ENCODE measurements at places on chromosomes 2 and 18.
A peak's percentile ranks its signal among the peaks of the same experiment; 100 is the strongest.

- DNase-seq, result no peak
These were observed 407.6 kb downstream of the DSEL start for GRCh38 chr18:67108894-67109293.

- no peak for DNase-seq
These were observed 12.3 kb downstream of the DDX1 start for GRCh38 chr2:15603948-15604347.

DNA sequence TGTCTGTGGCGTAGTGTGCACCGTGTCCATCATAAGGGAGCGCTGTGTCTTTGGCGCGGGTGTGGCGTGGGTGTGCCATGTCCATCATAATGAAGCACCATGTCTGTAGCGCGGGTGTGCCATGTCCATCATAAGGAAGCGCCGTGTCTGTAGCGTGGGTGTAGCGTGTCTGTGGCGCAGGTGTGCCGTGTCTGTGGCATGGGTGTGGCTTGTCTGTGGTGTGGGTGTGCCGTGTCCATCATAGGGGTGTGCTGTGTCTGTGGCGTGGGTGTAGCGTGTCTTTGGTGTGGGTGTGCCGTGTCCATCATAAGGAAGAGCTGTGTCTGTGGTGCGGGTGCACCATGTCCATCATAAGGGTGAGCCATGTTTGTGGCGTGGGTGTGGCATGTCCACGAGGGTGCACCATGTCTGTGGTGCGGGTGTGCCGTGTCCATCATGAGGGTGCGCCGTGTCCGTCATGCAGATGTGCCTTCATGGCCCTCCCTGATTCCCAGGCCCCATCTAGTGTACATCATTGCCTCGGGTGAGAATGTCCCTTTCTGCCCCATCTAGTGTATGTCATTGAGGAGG, 275.0 kb downstream of the GBX2 start:
- DNase-seq, result no peak

GRCh38 chr2:159790323-159790722, 7.7 kb downstream of the CD302 start:
- no peak for DNase-seq

DNA sequence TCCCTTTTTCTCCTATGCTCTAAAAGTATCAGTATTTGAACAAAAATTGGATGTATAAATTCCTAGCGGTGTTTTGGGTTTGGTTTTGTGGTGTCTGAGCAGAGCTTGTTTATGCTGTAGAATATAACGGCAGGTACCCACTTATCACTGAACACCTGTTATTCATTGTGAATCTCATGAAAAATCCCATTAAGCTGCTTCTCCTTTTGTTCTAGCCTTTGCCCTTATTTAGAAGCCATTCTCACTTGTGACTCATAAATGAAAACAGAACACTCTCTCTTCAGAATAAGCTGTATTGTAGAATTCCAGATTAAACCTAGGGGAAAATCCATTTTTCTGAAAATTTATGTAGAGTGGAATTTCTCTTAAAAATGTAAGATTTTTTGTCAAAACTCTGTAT, 104.0 kb downstream of the PRPF40A start:
- peak; percentile 63 for DNase-seq

- no peak for DNase-seq
These were observed 455.3 kb downstream of the MEIS1 start for GRCh38 chr2:66890166-66890742.

- peak; percentile 99 for DNase-seq
These were observed at the start of gene IFT172 for GRCh38 chr2:27489498-27490397. Gene IFT172, minus strand, starts transcription at chr2:27489743. Its CDS starts 90 bp downstream, at chr2:27489653.

DNA sequence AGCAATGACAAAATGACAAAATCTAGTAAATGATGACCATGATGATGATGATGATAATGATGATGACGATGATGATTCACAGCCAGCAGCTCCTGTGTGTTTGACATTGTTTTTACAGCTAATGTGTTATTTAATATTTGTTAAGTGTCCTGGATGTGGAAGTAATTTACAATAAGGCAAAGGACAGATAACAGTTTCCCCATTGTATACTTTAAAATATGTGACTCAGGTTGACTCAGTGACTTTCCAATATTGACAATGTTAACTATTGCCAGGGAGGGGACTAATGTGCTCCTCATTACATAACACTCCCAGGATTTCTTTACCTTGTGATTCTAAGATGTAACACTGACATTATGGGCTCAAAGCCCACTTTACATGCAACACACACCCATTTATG, 602.2 kb downstream of the FBXO15 start:
- DNase-seq, result no peak

DNA sequence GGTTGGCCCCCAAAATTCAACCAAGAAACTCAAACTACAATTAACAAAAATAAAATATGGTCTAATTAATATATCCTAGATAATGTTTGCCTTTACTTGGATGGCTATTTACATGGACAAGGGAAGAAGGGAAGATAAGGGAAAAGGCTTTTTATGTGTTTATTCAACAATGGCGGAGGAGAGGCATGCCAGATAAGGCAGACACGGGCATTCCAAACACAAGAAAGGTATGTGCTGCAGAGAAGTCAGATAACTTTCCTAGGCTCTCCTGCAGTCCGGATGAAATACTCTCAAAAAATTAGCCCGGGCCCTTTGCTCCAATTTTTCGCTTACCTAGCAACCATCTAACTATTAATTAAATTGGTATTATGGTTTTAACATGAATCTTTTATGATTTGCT, 5.1 kb upstream of the TTR start:
- no peak for DNase-seq

Data from NCI-H748 treated with DMSO at 0.1 percent for 48 hours (cell line).